ENCODE measurements at places on chromosomes 13 and 19. TPM values are rescaled to one million over a fixed set of nuclear protein-coding genes. Genes with fewer than 3 reads are reported as not detected.
A peak's percentile ranks its signal among the peaks of the same experiment; 100 is the strongest.

DNA sequence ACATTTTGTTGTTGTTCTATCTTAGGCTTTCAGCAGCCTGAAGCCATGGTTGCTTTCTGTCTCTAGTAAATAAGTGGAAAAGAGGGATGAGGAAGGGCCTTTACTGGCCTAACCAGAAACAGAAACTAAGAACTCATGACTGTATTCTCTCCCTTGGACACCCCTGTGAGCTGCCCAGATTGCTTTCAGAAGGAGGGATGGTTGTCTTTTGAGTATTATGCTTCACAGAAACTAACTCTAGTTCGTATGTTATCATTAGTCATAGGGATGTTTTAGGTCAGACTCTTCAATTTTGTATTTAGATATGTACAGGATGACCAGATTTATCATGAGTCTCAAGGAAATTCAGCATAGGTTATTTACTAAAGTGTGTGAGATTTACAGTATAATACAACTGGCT, 17.5 kb downstream of the BORA start:
- peak; percentile 35 for DNase-seq

DNA sequence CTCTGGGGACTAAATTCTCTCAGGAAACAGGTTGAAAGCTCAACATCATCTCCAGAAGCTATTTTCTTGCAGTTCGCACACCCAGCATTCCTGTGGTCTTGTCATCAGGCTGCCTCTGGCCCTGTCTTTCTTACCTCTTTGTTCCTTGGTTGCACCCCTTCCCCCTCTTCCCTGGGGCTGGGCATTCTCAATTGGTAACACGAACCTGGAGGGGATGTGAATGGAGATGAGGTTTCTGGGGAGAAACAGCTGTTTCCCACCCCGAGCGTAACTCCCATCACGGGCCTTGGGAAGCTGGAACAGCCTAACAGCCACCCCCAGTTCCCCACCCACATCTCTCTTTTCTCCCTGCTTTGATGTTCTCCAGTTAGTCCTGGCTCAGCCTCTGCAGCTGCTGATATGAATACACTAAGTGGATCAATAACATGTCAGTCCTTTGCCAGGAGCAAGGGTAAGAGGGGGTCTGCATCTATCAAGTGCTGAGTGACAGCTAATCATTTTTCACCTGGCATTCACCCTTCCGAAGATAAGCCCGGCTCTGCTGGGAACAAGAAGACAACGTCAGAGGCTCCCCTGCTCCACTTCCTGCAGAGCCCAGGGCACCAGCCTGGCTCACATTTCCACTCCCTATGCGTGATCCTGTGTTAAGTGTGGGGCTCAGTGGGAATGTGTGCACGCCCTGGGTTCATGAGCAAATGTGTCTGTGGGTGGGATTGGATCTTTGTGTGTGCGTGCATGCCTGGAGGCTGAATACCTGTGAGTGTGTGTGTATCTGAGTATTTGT, 74.0 kb upstream of the KCTD15 start:
- peak; percentile 49 for DNase-seq

- DNase-seq, result no peak
Measured at GRCh38 chr13:53783471-53783870, 754.9 kb downstream of the OLFM4 start.

- no peak for DNase-seq
Measured at GRCh38 chr13:99341969-99342722, 34.9 kb upstream of the GPR183 start.

GRCh38 chr13:20559659-20560356, 7.1 kb upstream of the IFT88 start:
- no peak for DNase-seq

DNA sequence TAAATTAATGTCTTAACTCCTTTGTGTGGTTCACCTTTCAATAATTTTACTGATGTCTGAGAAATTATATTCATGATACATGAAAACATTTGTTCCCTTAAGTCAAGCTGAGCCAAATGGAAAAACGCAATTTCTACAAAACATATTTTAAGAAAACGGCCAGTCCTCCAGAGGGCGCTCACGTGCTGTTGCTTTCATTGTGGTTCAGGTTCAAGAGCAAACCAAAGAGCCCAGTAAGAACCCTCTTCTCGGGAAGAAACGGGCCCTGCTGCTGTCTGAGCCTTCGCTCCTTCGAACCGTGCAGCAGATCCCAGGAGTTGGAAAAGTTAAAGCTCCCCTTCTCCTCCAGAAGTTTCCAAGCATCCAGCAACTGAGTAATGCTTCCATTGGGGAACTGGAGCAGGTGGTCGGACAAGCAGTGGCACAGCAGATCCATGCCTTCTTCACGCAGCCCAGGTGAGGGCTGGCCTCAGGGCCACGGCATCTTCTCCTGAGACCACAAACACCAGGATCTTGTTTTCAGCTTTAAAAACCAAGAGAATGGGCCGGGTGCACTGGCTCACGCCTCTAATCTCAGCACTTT, 4.3 kb downstream of the FAAP24 start:
- peak; percentile 77 for DNase-seq

ZNF66 gene
- 3.3 TPM for total RNA-seq

IL11 gene
- total RNA-seq, result 1.2 TPM

IGFL4 gene
- total RNA-seq, result not detected

MAMSTR gene
- 0.36 TPM for total RNA-seq

CAPS gene
- 18.1 TPM for total RNA-seq

CGB2 gene
- not detected for total RNA-seq

ZNF536 gene
- not detected for total RNA-seq

B3GNT3 gene
- not detected for total RNA-seq

Measured in osteoblast (primary cell).